ENCODE measurements at places on chromosomes 1 and 21. TPM values are rescaled to one million over a fixed set of nuclear protein-coding genes. Genes with fewer than 3 reads are reported as not detected.

DNA sequence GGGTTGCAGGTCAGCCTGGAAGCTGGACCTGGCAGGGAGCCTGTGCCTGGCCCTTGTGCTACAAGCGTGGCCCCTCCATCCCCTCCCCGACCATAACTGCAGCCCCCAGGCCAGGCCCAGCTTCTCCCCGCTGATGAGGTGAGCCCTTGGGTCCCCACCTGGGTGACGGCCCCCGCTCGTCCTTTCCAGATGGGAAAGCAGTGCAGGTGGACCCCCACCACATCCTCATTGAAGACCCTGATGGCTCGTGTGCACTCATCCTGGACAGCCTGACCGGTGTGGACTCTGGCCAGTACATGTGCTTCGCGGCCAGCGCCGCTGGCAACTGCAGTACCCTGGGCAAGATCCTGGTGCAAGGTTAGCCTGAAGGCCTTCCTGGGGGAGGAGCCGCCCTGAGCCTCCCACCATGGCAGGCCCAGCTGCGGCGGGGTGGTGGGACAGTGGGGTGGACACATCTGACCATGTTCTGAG is 56.9 kb downstream of the TRIM11 start:
- DNase-seq, result peak; percentile 1

- DNase-seq, result no peak
Measured at GRCh38 chr1:204191456-204191855, 4.8 kb downstream of the KISS1 start.

The KLF17 gene
- total RNA-seq, result not detected

- DNase-seq, result no peak
Measured at GRCh38 chr21:42225571-42226155, 6.7 kb downstream of the ABCG1 start.

GRCh38 chr21:44298301-44298700 is 1.6 kb upstream of the PFKL start:
- peak; percentile 42 for DNase-seq

The LRRC39 gene
- total RNA-seq, result 0.51 TPM

- DNase-seq, result peak; percentile 73
Measured at GRCh38 chr1:171817511-171818265, 23.6 kb upstream of the DNM3 start.

- no peak for DNase-seq
Measured at GRCh38 chr1:23470282-23471070, 13.5 kb downstream of the ASAP3 start.

The GBP2 gene
- total RNA-seq, result 253 TPM

- DNase-seq, result no peak
Measured at GRCh38 chr1:89719502-89720306, 86.8 kb downstream of the LRRC8C start.

DNA sequence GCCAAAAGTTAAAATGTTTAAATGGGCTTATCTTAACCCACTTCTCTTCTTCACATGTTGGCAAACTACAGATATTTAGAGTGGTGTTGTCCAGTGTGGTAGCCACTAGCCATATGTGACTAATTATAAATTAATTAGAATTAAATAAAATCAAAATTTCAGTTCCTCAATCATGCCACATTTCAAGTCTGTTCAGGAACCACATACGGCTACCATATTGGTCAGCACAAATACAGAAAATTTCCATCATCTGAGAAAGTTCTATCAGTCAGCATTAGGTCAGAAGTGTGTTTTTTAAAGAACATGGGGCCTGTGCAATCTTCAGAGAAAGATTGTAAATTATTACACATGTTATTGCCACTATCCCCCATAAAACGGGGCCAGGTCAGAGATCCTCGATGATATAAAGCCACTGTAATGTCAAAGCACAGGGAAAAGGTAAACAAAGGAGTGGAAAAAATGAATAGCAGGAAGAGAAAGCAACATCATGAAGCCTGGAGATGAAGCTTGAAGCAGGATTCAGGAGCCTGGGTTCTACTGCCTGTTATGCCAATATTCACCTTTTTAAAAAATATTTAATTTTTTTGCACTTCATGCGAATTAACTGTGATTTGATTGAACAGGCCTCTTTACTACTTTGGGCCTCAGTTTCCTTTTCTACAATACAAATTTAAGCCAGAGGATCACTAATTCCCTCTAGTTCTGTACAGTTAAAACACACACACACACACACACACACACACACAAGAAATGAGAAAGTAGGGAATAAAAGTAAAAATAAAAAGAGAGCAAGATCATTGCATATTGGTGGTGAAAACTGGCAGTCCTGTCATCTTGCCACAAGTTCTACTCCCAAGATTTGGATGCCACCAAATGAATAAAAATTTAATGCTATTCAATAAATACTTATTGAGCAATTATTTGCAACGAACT is 2.3 kb downstream of the RSBN1 start:
- no peak for DNase-seq

The OR6K3 gene
- not detected for total RNA-seq

The OR2L2 gene
- 0.11 TPM for total RNA-seq

The BCAN gene
- total RNA-seq, result not detected

- no peak for DNase-seq
Measured at GRCh38 chr1:220432408-220432807, 95.5 kb upstream of the MARK1 start.

DNA sequence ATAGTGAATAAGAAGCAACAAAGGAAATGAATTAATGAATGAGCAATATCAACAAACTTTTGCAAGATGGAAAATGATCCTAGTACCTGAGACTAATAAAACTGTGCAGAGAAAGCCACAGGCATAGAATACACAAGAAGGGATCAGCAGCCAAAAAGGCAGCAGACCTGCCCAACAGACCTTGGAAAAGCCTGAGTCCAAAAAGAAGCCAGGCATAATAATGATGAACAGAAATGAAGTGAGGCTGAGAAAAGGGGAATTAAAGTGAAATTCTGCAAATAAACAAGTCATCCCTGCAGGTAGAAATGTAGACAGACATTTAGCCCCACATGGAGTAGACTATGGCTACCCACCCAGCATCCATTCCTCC is 10.3 kb upstream of the PHTF1 start:
- DNase-seq, result no peak

GRCh38 chr1:11704194-11704529 is 12.7 kb downstream of the DRAXIN start:
- DNase-seq, result no peak

The ZNHIT6 gene
- total RNA-seq, result 23.8 TPM

DNA sequence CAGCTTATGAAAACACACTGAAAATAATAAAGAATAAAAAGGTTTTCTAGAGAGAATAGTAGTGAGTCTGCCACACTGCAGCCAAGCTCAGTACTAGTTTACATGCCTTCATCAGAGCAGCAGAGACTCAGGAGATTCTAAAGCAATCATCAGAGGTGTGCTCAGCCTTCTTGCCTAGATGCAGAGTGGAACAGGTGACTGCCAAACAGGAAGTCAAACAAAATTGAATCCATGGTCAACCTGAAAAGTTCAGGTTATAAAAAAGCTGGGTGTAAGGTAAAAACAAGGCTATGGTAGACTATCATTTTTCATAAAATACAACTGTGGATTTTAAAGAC is 165.3 kb upstream of the C1orf105 start:
- no peak for DNase-seq

The MYBPHL gene
- total RNA-seq, result not detected

- DNase-seq, result no peak
Measured at GRCh38 chr21:40835184-40835694, 11.7 kb downstream of the DSCAM start.

DNA sequence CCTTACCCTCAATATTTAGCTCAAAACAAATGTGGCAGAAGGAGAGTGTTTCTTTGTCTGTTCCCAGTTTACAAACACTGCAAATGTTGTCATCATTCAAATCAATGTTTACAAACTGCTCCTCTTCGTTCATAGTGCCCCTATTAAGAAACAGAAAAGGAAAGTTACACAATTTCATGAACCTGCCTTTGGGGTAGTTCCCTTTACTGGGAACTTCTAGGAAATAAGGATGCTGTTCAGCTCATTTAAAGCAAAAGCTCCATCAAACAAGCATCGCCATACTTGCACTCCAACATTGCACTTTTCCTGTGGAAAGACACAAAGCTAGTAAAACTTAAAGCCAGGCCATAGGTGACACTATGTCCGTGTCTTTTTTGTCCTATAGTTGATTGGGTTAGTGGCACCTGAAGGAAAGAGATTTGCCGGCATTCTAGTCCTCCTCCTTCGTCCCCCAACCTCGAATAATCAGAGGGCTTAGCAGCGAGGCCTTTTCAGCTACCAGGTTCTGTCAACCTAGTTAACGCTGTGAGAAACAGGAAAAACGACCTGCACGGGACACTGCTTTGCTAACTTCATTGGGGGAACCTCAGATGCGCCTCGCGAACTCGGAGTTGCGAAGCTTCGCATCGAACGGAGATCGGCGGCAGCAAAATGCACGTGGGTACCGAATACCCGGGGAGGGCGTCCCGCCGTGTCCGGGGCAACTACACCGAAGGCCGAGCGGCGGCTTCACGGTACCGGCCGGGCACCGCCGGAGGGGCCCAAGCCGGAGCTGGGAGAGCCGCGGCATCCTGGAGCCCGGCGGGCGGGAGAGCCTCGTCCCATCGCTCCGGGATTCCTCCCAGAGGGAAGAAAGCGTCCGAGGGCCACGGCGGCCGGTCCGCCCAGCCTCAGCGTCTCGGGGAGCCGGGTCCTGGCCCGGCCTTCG is 706 bp downstream of the C21orf91 start:
- peak; percentile 68 for DNase-seq

The SAMSN1 gene
- 39.8 TPM for total RNA-seq

GRCh38 chr1:96581772-96582171 is 139.8 kb upstream of the PTBP2 start:
- no peak for DNase-seq

The SPRR2G gene
- not detected for total RNA-seq

DNA sequence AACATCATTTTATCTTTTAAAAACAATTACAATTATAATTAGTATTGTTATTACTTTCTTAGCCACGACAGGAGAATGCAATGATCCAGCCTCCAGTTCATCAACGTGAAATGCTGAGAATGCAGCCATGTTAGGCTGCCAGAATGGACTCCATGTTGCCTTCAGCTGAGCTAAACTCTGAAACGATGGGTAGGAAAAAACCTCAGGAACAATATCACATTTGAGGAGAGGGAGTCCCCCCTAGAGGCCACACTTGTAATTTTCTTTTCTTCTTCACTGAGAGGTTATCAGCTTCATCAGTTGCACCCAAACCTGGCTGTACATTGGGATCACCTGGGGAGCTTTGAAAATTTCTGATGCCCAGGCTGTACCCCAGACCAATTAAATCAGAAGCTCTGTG is 34.6 kb upstream of the DNAH14 start:
- no peak for DNase-seq

The LCE1E gene
- total RNA-seq, result not detected

DNA sequence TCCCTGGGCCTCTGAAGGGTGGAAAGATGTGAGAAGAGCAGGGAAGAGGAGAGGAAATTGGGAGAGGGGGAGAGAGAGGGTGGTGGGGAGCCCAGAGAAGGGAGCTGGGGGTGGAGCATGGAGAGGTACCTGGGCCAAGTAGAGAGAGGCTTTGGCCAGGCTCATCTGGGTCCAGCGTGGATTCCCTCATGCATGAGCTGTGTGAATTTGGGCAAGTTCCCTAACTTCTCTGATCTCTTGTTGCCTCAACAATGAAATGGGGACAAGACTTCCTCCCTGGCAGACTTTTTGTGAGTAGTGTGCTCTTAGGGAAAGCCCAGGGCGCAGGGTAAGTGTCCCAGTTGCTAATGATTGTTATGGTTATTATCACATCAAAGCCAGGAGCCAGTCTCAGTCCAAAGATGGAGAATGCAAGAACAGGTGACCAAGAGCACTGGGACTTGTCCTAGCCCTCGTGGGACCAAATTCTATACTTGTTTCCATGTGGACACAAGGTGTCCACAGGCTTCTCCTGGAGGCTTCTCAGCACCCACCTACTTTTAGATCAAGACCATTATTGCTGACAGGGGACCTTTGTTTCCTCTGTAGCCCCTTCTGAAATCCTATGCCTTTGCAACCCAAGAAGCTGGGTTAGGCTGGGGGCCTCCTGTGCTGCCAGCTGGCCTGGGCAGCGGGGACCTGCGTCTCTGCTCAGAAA is 13.9 kb downstream of the IL6R start:
- no peak for DNase-seq

DNA sequence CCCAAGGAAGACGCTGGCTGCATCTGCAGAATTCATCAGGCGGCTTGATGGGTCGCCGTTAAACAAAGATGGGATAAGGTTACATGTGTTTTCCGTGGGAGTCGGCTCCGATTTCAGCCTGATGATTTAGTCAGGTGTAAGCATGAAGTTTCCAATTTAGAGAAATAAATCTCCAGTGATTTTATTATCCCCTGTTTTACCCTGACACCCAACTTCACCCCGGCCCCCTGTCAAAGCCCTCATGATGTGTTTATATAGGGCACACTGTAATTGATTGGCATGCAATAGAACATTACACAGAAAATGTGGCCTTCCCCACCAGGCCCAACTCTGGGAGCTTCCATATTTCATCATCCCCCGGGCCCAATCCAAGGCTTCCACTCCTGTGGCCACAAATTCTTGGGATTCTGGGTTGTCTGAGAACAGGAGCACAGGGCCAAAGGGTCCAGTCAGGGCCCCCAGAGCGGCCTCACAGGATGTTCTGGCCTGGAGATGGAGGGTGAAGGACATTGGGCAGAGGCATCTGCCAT is 72.5 kb downstream of the FOXD2 start:
- no peak for DNase-seq

DNA sequence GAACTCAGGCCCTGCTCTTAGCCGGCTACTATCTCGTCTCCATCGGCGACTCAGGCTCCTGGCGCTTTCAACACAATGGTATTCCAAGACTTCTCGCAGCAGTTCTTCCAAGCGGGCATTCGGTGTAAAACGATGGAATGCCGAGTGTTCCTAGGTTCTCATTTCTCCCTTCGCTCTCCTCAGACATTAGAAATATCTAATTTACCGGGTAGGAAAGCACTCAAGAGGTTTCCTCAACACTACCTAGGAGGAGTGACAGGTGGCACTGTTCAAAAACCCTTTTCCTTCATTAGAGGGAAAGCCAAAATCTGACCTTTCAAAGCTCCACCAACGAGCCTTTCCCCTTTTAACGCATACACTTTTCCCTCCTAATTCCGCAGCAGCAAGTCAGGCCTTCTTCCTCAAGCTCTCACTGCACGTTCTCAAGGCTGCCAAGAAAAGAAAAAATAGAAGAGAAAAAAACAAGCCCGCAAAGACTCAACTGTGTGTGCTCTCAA is 601 bp downstream of the UBE2G2 start:
- DNase-seq, result peak; percentile 23

- DNase-seq, result no peak
Measured at GRCh38 chr1:106721790-106722189, 334.7 kb upstream of the PRMT6 start.

GRCh38 chr21:36545776-36546511 is 66.0 kb upstream of the CLDN14 start:
- DNase-seq, result no peak

The HIVEP3 gene
- total RNA-seq, result 39.6 TPM

- DNase-seq, result peak; percentile 59
Measured at GRCh38 chr1:2242814-2243725, 15.0 kb downstream of the SKI start.

The SYNC gene
- total RNA-seq, result not detected
